Activated naive CD4-positive, alpha-beta T cell treated with anti-CD3 and anti-CD28 coated beads for 36 hours (primary cell): ENCODE measurements at places on chromosomes 7 and 10. TPM values are rescaled to one million over a fixed set of nuclear protein-coding genes. Genes with fewer than 3 reads are reported as not detected.
A peak's percentile ranks its signal among the peaks of the same experiment; 100 is the strongest.

DNA sequence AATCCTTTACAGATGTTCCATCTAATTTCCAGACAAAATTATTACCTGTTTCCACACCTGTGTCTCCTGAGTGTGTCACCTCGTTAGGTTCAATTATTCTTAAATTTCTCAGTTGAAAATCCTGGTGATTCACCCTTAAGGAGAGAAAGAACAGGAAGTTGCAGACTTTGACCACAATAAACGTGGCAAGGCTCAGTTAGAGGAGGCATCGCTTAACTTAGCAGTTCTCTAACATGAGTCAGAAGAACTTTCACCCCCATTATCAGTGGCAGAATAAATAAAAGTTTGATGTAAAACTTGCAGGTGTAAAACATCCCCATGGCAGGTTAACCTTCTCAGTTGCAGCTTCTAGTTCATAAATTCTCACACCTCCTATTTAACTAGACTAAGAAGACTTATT is 8.3 kb downstream of the XPNPEP1 start:
- DNase-seq: peak; percentile 72

DNA sequence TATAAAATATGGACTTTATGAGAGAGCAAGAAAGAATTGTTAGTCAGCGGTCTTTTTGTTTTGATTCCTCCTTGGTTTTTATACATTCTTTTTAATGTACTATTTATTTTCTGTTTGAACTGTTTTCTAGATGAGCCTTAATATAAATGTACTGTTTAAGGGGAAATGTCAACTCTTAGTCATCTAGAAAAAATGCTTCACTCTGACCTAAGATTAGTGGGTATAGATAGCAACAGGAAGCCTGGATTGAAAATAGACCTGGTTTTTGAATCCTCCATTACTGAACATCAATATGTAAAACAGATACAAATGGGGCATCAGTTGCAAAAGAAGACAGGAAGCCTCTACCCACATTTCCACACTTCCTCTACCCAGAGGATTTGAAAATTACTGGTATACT is 87.8 kb downstream of the CHRM2 start:
- DNase-seq: no peak

GRCh38 chr7:52504561-52504960 is 530.9 kb upstream of the POM121L12 start:
- DNase-seq: no peak

METTL27 gene
- 1.7 TPM for total RNA-seq

GRCh38 chr10:8638088-8638672 is 583.7 kb downstream of the GATA3 start:
- no peak for DNase-seq

DNA sequence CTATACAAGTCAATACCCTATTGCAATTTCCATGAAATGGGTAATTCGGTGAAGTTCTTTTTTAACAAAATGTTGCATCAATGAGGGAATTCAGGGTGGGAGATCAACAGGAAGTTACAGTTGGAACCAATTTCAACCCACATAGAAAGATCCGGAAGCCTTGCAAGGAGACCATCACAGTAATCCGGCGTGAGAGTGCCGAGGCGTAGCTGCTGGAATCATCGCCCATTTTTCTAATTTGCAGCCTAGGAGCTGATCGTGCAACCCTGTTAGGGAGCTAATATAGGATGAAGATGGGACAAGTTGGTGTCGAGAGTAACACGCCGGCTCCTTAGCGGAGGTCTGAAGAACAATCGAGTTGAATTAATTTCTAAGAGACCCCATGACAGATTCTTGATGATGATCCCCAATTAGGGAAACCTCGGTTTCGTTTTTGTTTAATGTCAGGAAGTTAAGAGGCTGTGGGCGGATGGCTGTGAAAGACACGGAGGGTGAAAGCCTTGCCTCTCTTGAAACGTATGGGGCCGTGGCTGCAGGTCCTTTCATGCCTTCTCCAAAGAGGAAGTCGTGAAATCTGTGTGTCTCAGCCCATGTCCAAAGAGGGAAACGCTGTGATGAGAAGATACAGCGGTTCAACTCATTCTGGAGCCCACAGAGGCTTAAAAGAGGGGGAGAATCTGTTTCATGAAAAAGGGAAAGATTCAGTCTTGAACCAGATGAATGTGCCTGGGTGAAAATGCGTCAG is 51.2 kb upstream of the CARD11 start:
- peak; percentile 73 for DNase-seq

DNA sequence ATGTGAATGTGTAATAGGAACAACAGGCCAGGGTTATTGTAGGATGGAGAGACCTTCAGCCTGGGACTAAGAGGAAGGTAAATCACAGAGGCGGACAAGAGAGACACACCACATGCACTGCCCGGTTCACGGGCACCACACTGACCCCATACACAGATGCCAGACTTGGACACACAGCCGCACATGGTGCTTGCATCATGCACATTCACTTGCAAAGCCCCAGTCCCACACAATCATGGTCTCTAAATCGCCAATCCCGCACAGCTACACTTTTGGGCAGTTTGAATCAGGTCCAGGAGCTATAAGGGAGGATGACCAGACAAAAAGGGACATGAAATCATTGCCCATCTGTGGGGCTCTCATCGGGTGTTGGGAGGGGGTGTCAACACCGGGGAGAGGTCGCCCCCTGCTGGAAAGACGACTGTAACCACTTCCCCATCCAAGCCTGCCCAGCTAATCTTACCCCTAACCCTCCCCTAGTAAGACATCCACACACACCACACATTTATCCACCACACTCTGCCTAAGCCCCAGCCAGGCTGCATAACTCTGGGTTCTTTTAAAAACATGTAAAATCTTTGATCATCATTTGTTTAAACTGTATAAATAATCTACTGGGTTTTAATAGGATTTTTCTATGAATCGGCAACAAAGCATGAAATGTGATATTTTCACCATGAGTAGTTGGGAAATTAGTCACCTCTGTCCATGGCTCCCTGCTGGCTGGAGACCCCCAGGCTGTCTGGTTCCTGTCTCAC is 40.5 kb upstream of the SLF2 start:
- DNase-seq: peak; percentile 82
